Pulmonary artery endothelial cell (primary cell): ENCODE measurements at places on chromosomes 13 and 19.

- no peak for DNase-seq
These were observed 7.1 kb downstream of the MISP start for GRCh38 chr19:757811-758668.

DNA sequence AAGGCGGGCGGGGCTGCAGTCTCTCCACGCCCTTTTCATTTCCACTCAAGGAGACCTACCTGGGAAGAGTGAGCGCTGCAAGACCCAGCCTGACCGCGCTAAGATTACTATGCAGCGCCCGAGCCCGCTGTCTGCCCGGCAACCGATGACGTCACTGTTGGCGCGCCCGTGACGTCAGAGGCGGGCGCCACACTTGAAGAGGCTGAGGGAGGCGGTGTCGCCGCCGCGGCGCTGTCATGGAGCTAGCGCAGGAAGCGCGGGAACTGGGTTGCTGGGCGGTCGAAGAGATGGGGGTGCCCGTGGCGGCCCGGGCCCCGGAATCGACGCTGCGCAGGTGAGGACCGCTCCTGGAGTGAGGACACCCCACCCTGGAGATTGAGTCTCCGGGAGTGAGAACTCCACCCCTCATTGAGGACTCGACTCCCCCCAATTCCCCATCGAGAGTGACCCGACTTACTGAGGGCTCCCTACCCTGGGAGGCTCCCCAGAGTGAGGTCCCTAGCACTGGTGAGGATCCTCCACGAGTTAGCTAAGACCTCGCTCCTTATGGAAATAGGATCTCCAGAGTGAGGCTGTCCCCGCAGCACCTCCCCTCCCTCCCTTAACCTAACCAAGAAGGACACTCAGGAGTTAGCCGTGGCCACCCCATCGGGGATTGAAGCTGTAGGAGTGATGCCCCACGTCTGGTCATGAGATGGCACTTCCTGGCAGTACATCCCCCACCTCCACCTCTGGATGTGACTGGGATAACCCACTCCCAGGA, at the start of gene HAUS5:
Gene HAUS5, plus strand, starts transcription at position 177 of the 763 bp plus-strand sequence. Its CDS starts 60 bp downstream, at position 237.
- peak; percentile 57 for DNase-seq

- DNase-seq: no peak
These were observed 2.4 kb upstream of the HSH2D start for GRCh38 chr19:16141043-16141442.

- DNase-seq: no peak
These were observed 62.3 kb downstream of the KCNC3 start for GRCh38 chr19:50266896-50267295.

GRCh38 chr19:11102944-11103343, 13.7 kb downstream of the LDLR start:
- DNase-seq: no peak

DNA sequence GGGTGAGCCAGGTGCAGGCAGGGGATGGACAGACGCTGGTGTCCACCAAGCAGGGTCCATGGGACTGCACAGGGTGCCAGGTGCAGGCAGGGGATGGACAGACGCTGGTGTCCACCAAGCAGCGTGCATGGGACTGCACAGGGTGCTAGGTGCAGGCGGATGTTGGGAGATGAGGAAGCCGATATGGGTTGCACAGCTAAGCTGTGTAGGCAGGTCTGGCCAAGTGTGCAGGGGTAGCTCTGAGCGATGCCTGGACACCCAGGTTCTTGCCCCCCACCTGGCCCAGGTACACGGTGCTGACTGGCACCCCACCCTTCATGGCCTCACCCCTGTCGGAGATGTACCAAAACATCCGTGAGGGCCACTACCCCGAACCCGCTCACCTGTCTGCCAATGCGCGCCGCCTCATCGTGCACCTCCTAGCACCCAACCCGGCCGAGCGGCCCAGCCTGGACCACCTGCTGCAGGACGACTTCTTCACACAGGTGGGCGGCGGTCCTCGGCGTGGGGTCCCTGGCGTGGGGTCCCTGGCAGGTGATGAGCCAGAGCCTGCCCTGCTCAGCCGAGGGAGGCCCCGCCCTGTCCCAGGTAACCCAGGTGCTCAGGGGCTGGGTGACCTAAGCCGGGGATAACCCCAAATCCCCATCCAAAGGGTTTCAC, 3.9 kb downstream of the PLK5 start:
- DNase-seq: no peak

DNA sequence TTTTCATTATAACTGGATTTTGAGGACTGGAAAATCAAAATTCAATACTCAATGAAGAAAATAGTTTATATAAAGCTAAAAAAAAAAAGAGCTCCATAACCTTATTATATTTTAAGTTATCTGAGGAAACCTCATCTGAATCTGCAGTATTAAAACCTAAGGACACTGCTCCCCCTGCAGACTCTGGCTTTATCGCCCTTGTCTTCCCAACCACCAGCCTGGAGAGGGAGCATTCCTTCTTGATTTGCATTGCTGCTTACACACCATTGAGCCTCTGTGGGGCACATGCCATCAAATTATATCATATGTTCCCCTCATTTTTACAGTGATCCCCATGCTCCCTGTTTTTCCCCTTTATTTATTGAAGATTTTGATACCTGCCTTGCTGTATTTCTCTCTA, 871.4 kb upstream of the GPC6 start:
- DNase-seq: no peak

DNA sequence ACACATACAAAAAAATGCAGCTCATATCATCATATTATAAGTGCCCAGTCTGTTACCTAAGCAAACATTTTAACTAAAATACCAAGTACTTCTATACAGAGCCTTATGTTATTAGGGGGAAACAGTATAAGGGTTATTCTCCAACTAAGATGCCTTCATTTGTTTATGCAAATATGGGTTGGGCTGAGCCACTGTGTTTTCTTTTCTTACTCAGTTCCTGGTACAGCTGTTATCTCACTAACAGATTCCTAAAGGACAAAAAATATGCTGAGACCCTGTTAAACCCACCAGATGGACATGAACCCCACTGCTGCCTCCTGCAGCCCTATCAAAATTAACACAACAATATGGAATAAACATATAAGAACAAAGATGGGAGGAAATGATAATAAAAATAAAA, 34.5 kb upstream of the SMAD9 start:
- DNase-seq: no peak

DNA sequence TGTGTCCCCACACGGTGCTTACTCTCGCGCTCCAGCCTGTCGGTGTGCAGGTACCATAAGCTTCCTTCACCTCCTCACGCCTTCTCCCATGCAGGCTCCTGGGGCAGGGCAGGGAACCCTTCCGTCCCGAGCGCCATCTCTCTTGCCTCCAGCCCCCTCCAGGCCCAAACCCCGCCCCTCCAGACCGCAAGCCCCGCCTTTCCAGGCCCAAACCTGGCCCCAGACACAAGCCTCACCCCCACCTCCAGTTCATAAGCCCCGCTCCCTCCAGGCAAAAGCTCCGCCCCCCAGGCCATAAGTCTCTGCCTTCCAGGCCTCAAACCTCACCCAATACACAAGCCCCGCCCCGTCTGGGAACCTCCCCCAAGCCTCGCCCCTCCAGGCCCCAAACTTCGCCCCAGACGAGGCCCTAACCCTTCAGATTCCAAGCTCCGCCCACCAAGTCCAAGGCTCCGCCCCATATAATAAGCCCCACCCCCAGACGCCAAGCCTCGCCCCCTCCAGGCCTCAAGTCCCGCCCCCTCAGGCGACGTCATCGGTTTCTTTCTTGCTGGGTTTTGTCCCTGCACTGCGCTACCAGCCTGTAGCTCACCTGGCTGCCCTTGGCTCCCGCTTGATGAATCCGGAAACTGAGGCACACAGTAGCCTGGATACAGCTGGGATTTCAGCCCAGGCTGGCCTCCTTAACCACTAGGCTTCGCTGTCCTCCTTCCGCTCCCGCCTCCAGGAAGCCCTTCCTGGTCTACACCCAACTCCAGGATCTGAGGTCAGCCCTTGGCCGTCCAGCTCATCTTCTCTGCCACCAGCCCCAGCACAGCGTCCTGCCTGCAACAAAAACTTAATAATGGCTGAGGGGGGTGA, 16.1 kb downstream of the MKNK2 start:
- DNase-seq: no peak

- no peak for DNase-seq
These were observed 42.1 kb upstream of the NPAS1 start for GRCh38 chr19:46977548-46977947.

DNA sequence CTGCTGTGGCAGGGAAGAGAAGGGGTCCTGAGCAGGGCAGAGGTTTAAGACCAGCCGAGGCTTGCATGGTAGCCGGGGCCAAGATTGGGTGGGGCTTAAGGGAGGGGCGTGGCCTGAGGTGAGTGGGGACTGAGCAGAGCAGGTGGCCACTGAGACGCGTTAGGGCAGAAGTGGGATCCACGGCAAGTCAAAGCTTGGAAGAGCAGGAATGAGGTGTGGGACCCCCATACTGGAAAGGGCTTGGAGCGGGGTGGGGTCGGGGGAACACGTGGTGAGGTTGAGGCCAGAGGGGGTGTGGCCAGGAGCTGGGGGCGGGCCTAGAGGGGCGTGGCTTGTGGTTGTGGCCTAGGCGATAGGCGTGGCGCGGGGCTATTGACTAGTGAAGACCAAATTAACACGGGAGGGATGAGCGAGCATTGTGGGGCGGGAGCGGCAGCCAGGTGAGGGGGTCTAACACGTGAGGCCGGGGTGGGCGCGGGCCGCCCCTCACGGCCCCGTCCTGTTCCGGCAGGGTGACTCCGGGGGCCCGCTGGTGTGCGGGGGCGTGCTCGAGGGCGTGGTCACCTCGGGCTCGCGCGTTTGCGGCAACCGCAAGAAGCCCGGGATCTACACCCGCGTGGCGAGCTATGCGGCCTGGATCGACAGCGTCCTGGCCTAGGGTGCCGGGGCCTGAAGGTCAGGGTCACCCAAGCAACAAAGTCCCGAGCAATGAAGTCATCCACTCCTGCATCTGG, 3.3 kb downstream of the CFD start:
- no peak for DNase-seq

DNA sequence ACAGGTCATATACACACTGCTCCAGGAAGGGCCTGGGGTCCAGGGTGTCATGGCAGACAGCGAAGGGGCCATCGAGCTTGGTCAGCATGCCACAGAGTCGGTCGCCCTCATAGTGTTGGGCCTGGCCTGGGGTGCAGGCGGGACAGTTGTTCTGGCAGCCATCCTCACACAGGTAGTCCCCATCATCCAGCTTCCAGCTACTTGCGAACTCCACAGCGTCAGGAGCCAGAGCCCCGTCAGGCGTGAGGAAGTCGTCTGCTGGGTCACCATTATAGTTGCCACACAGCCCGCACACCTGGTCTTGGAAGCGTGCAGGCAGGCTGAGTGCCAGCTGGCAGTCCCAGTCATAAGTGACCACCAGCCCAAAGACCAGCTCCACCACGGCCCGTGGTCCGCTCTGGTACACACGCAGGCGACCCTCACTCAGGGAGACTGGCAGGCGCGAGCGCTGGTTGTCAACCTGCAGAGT, 16.2 kb downstream of the FCGBP start:
- DNase-seq: no peak

DNA sequence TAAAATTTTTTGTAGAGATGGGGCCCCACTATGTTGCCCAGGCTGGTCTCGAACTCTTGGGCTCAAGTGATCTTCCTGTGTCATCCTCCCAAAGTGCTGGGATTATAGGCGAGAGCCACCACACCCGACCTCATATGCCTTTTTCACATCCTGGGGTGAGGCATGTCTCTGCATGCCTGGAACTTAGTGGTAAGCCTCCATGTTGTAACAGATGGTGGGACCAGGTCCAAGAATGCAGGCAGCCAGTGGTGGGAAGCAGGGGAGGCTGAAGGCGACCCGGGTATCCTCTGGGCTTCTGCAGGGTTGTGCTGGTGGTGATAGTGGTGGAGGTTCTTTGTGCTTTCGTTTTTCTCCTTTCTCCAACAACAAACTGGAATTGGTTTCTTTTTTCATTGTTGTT, 30.1 kb upstream of the CCDC124 start:
- DNase-seq: no peak

GRCh38 chr19:7263521-7263920, 30.7 kb downstream of the INSR start:
- DNase-seq: no peak

- DNase-seq: no peak
These were observed 354.4 kb upstream of the DACH1 start for GRCh38 chr13:72221276-72221962.

GRCh38 chr13:99376924-99377323, 69.7 kb upstream of the GPR183 start:
- no peak for DNase-seq

GRCh38 chr13:30796631-30797601, 61.6 kb downstream of the ALOX5AP start:
- DNase-seq: no peak

GRCh38 chr19:30671622-30672051, 299.5 kb downstream of the ZNF536 start:
- no peak for DNase-seq

- DNase-seq: no peak
These were observed 186.8 kb downstream of the PRR20E start for GRCh38 chr13:57353831-57354230.

DNA sequence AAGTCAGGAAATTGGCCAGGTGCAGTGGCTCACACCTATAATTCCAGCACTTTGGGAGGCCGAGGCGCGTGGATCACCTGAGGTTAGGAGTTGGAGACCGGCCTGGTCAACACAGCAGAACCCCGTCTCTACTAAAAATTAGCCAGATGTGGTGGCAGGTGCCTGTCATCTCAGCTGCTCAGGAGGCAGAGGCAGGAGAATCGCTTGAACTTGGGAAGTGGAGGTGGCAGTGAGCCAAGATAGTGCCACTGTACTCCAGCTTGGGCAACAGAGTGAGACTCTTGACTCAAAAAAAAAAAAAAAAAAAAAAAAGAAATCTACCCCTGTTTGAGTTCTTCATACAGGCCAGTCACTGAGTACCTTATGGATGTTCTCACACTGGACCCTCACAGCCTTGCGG, 42.0 kb downstream of the SLC15A1 start:
- DNase-seq: no peak

- no peak for DNase-seq
These were observed 302.1 kb downstream of the PCDH17 start for GRCh38 chr13:57933606-57934005.

DNA sequence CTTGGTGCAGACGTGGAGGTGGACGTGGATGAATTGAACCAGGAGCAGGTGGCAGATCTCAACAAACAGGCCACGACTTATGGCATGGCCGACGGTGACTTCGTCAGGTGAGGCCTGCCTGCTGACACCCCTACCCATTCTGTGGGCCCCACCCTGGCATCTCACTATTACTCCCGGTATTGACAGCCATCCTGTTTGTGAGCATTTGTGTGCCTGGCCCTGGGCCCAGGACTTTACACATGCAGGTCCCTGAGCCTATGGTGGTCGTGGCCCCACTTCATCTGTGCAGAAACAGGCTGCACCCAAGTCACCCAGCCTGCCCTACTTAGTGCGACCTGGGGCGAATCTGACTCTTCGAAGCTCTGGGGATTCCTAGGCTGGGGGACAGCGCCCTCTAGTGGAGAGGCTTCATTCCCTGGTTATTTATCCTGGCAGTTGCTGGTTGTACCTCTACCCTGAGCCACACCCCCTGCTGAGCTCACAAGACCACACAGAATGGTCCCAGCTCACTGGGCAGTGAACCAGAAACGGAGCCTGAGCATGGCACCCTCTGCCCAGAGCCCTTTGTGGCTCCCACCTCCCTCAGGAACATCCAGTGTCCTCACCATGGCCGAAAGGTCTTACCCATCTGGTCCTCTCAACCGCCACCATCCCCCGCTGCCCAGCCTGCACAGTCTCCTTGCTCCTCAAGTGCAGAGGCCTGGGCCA, 16.9 kb downstream of the ZNF296 start:
- peak; percentile 45 for DNase-seq
